Activated T-helper 1 cell treated with anti-CD3 and anti-CD28 coated beads, Interleukin-2, amount 50 U/mL, for 16 hours (primary cell): ENCODE measurements at places on chromosomes 5 and 9.

DNA sequence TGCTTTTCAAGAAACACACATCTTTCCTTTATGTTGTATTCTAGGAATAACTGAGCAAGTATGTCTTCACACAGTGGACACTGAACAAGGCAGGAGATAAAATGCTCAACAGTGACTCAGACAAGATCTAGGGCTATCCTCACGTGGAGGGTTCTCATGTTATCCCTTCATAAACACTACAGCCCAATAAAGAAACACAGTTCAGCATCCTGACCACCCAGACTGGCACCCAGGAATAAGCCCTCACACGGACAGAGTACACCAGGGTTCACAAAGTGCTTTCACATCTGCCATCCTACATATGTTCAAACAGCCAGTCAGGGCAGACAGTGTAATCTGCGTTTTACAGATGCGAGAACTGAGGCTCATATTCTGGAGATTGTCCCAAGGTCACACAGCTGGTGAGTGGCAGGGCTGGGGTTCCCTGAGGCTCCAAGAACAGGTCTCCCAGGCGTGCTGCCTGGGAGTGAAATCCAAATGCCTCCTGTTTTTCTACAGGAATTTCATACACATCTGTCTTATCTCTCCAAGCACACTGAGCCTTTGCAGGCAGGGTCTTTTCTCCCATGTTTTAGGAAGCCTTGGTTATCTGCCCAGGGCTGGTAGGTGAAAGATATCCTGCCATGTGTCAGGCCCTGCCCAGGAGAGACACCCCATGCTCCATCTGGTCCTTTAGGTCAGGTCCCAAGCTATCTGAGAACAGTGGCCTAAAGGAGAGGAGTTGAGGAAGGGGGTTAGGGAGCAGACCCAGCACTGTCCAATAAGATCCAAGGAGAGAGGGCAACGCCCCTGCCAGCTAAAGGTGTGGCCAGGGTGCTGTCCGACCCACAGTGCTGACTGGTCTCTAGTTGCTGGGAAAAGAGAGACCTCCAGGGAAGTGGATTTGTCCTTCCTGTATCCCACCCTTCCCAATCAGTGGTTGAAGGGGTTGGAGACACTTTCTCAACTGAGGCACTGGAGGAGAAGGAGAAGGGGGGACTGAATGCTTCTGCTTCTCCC, 47.9 kb upstream of the XPA start:
- DNase-seq, result no peak

DNA sequence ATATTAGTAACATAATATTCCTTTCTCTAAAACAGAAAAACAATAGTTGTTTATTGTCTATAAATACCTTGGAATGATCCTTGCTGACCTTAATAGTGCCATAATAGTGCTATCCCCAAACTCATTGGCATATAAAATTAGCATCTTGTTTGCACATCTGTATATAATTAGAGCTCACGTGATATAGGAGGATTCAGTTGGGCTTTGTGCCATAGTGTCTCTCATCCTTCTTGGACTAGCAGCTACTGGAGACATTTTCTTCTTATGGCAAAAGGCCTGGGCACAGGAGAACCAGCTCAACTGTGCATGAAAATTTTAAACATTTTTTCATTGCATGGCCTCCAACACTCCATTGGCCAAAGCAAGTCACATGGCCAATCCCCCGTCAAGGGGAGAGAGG, 342.5 kb downstream of the SPATA31D1 start:
- DNase-seq, result no peak

GRCh38 chr5:147972076-147972840, 65.9 kb upstream of the C5orf46 start:
- DNase-seq, result no peak

DNA sequence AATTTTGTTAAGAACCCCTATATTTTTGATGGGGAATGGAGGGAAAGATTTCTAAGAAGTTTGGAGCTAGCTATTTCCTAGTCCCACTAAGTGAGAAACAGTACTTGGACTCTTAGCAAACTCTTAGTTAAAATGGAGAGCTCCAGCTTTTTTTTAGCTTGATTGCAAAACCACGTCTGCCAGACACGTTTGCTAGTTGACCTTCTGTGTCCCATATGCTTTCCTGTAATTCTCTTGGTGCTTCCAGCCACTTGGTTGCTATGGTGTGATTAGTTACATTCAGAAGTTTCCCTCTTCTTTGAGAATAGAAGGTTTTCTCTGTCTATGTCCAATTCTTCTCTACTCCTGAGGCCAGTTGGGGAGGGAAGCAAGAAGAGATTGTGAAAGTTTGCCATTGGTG, 417.0 kb upstream of the TLE4 start:
- DNase-seq, result no peak

- no peak for DNase-seq
These were observed 342.4 kb upstream of the GRIA1 start for GRCh38 chr5:153147891-153148623.
